ENCODE measurements at places on chromosomes 13 and 19. TPM values are rescaled to one million over a fixed set of nuclear protein-coding genes. Genes with fewer than 3 reads are reported as not detected.
A peak's percentile ranks its signal among the peaks of the same experiment; 100 is the strongest.

GRCh38 chr13:77265336-77265735 is 61.6 kb downstream of the MYCBP2 start:
- H3K4me3 ChIP-seq, result no peak overlapping the region
- no peak overlapping the region for H3K27ac ChIP-seq
- DNase-seq, result no peak
- no peaks in the 10 kb centered on the region for H3K27me3 ChIP-seq
- peaks cover 35% of the 10 kb centered on the region for H3K36me3 ChIP-seq
- peaks cover 3% of the 10 kb centered on the region for H3K4me1 ChIP-seq

- peaks cover 46% of the 10 kb centered on the region for H3K4me1 ChIP-seq
- no peak for DNase-seq
- no peak overlapping the region for H3K4me3 ChIP-seq
- H3K27ac ChIP-seq, result no peak overlapping the region
- H3K36me3 ChIP-seq, result no peaks in the 10 kb centered on the region
Observed at GRCh38 chr19:19409631-19410030, 4.2 kb downstream of the GATAD2A start.

GRCh38 chr19:9381361-9381785 is 18.6 kb downstream of the ZNF177 start:
- H3K4me1 ChIP-seq, result no peaks in the 10 kb centered on the region
- H3K36me3 ChIP-seq, result peaks cover 80% of the 10 kb centered on the region
- H3K27me3 ChIP-seq, result no peaks in the 10 kb centered on the region

DNA sequence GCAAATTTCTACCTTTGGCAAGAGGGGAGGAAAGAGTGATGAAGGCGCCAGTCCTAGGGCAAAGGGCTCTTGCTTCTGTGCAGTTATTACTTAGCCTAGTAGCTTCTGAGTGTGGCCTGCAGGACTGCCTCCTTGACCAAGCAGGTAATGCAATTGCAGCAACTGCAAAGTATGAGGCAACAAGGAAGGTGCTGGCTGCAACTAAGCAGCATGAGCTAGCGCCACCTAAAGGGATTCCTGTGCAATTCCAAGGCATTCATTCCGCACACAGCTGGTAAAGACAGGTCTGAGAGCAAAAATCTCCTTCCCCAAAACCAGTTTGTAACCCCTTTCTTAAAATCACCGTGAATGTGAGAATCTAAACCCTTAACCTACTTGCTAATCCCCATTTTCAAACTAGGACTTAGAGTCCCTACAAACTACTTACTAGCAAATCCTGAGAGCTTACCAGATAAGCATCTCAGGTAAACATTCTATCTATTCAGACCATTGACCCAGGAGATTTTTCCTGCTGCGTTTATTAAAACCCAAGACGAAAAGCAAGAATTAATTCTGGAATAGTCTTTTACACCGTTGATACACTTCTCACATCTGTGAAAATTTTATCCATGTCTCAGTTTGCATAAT is 62.9 kb downstream of the DCT start:
- H3K4me3 ChIP-seq, result no peak overlapping the region
- H3K27ac ChIP-seq, result no peak overlapping the region
- peaks cover 20% of the 10 kb centered on the region for H3K27me3 ChIP-seq

PPM1N gene
- 0.29 TPM for total RNA-seq

COX6B1 gene
- 370 TPM for total RNA-seq

GRCh38 chr19:42093926-42094325 is 18.0 kb downstream of the ZNF574 start:
- no peaks in the 10 kb centered on the region for H3K27me3 ChIP-seq
- DNase-seq, result no peak
- H3K27ac ChIP-seq, result no peak overlapping the region
- no peak overlapping the region for H3K4me3 ChIP-seq

DNA sequence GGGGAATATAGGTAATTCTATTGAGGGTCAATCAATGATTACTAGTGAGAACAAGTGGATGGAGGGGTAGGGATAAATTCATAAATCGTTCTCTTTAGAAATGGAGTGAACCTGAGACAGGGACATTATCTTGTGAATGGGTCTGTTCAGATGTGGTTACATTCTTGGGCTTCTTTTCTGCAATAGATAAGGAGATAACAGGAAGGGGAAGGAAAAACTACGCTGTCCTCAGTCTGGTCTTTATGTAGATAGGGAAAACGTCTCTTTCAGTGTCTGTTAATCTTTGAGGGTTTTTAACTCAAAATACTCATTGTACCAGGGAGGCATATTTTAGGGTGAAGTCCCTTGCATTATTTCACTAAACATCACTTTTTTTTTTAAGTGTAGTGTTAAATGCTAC is 266.7 kb upstream of the MAB21L1 start:
- no peak overlapping the region for H3K4me3 ChIP-seq
- DNase-seq, result no peak
- H3K27ac ChIP-seq, result no peak overlapping the region
- H3K27me3 ChIP-seq, result no peaks in the 10 kb centered on the region

DNA sequence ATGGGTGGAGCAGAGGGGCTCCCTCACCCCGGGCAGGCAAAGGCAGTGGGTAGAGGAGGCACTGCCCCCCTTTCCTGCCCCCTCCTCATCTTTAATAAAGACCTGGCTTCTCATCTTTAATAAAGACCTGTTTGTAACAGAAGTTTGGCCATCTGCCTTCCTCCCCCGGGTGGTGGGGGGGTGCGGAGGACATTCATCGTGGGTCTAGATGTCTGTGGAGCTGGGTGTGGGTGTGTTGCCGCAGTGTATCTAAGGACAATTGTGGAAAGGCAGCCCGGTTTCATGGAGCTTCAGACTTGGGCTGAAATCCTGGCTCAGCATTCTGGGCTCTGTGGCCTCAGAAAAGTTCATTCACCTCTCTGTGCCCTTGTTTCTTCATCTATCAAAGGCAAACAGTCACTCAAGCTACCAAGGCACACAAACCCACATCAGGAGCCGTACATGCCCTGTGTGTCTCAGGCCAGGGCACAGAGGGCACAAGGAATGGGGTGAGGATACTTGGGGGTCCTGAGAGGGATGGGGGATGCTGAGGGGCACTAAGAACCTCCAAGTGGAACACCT is 8.8 kb upstream of the SWSAP1 start:
- no peak overlapping the region for H3K27ac ChIP-seq
- H3K27me3 ChIP-seq, result no peaks in the 10 kb centered on the region
- H3K36me3 ChIP-seq, result peaks cover 17% of the 10 kb centered on the region
- H3K4me1 ChIP-seq, result no peaks in the 10 kb centered on the region
- no peak overlapping the region for H3K4me3 ChIP-seq

OLFM2 gene
- 208 TPM for total RNA-seq

GRCh38 chr13:88866195-88866594 is 1195.0 kb downstream of the SLITRK5 start:
- H3K27me3 ChIP-seq, result no peaks in the 10 kb centered on the region
- H3K4me3 ChIP-seq, result no peak overlapping the region
- H3K36me3 ChIP-seq, result no peaks in the 10 kb centered on the region
- no peaks in the 10 kb centered on the region for H3K4me1 ChIP-seq
- no peak for DNase-seq

DNA sequence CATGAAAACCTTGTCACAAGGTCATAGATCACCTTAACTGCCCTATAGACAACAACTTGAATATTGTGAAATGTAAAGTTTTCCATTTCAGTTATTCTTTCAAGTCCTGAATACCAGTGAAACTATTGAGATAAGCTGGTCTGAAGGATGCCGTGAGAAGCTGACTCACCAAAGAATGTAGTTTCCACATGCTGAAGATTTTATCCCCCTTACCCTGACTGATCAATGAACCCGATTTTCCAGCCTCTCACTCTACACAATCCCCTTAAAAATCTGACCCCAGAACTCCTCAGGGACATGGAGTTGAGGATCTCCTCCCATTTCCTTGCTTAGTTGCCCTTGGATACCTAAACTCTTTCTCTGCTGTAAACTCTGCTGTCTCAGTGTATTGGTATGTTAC is 67.5 kb downstream of the POSTN start:
- H3K4me3 ChIP-seq, result no peak overlapping the region
- no peak for DNase-seq
- H3K27ac ChIP-seq, result peak overlapping the region; percentile 15
- no peaks in the 10 kb centered on the region for H3K27me3 ChIP-seq

GRCh38 chr13:112159575-112160547 is 92.9 kb downstream of the SOX1 start:
- H3K27ac ChIP-seq, result no peak overlapping the region
- H3K36me3 ChIP-seq, result no peaks in the 10 kb centered on the region
- H3K4me3 ChIP-seq, result no peak overlapping the region
- no peaks in the 10 kb centered on the region for H3K27me3 ChIP-seq
- no peak for DNase-seq

- no peak overlapping the region for H3K27ac ChIP-seq
- no peak overlapping the region for H3K4me3 ChIP-seq
- H3K27me3 ChIP-seq, result peaks cover 19% of the 10 kb centered on the region
- DNase-seq, result no peak
Observed at GRCh38 chr19:13099073-13099999, 3.3 kb downstream of the LYL1 start.

- peaks cover 30% of the 10 kb centered on the region for H3K27me3 ChIP-seq
- no peaks in the 10 kb centered on the region for H3K4me1 ChIP-seq
- no peak overlapping the region for H3K4me3 ChIP-seq
- no peak overlapping the region for H3K27ac ChIP-seq
- DNase-seq, result no peak
Observed at GRCh38 chr13:94480672-94481145, 1.2 kb upstream of the DCT start.

GRCh38 chr19:6482343-6482686 is 728 bp upstream of the DENND1C start:
- DNase-seq, result no peak
- H3K4me3 ChIP-seq, result no peak overlapping the region
- no peaks in the 10 kb centered on the region for H3K4me1 ChIP-seq
- no peak overlapping the region for H3K27ac ChIP-seq
- H3K27me3 ChIP-seq, result no peaks in the 10 kb centered on the region

DNA sequence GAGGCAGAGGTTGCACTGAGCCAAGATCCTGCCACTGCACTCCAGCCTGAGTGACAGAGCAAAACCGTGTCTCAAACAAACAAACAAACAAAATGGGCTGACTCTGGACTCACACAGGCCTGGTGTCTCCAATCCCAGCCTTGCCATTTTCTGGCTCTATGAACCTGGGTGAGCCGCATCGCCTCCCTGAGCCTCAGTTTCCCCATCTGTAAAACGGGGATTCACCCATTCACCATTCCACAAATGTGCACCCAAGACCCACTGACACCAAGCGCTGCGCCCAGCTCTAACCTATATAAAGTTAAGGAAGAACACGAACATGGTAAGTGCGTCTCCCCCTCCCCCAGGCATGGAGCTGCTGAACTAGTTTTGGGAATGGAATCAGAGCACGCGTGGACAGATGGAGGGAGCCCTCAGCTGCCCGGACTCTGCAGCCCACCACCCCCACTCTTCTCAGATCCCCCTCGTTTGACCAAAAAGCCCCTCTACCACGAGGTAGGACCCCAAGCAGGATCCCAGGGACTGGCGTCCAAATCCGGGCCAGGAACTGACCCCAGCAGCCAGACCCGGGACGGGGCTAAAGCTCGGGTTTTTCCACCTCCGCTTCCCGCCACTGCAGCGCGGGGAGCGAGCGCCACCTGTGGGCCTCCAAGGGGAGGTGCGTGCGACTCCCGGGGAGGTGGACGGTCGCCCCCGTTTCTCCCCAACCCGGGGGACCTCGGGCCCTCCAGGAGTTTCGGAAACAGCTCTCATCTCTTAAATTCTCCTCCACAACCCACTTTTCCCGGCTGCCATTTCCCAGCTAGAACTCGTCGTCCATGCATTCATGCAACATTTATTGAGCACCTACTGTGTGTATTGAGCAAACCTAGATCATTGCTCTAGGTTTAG is 33.0 kb upstream of the ADGRE5 start:
- peaks cover 6% of the 10 kb centered on the region for H3K4me1 ChIP-seq
- no peaks in the 10 kb centered on the region for H3K36me3 ChIP-seq
- H3K27me3 ChIP-seq, result no peaks in the 10 kb centered on the region
- H3K27ac ChIP-seq, result no peak overlapping the region
- peak overlapping the region; percentile 66 for H3K4me3 ChIP-seq

ZNF575 gene
- 6.9 TPM for total RNA-seq

- H3K27me3 ChIP-seq, result no peaks in the 10 kb centered on the region
- H3K4me1 ChIP-seq, result peaks cover 27% of the 10 kb centered on the region
Observed at GRCh38 chr19:4866595-4867424, 657 bp downstream of the PLIN3 start.

METTL21C gene
- not detected for total RNA-seq

DNA sequence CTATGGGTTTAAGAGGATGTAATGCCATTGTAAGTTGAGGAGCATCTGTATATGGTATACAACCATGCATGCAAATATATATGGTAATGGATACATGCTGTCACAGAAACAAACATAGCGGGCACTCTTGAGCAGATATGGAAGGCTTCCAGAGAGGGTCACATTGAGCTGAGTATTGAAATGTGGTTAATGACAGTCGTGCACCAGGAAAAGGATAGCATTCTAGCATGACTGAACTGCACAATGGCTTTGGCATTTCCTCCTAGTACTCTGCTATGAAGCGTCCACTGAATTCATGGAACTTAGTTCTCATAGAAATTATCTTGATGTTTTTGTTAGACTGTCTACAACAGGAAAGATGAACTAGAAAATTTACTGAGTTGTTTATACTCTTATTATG is 25.2 kb downstream of the DGKH start:
- H3K27me3 ChIP-seq, result no peaks in the 10 kb centered on the region
- DNase-seq, result no peak
- peaks cover 17% of the 10 kb centered on the region for H3K4me1 ChIP-seq
- no peak overlapping the region for H3K4me3 ChIP-seq
- peaks cover 6% of the 10 kb centered on the region for H3K36me3 ChIP-seq

- no peak for DNase-seq
- peaks cover 5% of the 10 kb centered on the region for H3K4me1 ChIP-seq
- H3K4me3 ChIP-seq, result no peak overlapping the region
- no peaks in the 10 kb centered on the region for H3K27me3 ChIP-seq
- no peak overlapping the region for H3K27ac ChIP-seq
Observed at GRCh38 chr13:41765813-41766212, 195.1 kb downstream of the VWA8 start.

CCL25 gene
- total RNA-seq, result not detected

TICAM1 gene
- total RNA-seq, result 6.2 TPM

GRCh38 chr19:38233740-38234251 is 9.8 kb upstream of the DPF1 start:
- peaks cover 5% of the 10 kb centered on the region for H3K27me3 ChIP-seq
- DNase-seq, result peak; percentile 92
- no peak overlapping the region for H3K27ac ChIP-seq
- H3K4me1 ChIP-seq, result peaks cover 4% of the 10 kb centered on the region
- no peaks in the 10 kb centered on the region for H3K36me3 ChIP-seq
- H3K4me3 ChIP-seq, result no peak overlapping the region

- H3K27ac ChIP-seq, result no peak overlapping the region
- H3K36me3 ChIP-seq, result peaks cover 22% of the 10 kb centered on the region
- peaks cover 52% of the 10 kb centered on the region for H3K4me1 ChIP-seq
- DNase-seq, result no peak
- no peak overlapping the region for H3K4me3 ChIP-seq
Observed at GRCh38 chr13:101728615-101729014, 276.1 kb downstream of the ITGBL1 start.

Measured in osteocyte (in vitro differentiated cells).